NCI-H2029 (cell line): ENCODE measurements at places on chromosomes 12 and 14.
A peak's percentile ranks its signal among the peaks of the same experiment; 100 is the strongest.

- peak; percentile 39 for DNase-seq
These were observed 4.7 kb upstream of the C1R start for GRCh38 chr12:7096979-7097378.

DNA sequence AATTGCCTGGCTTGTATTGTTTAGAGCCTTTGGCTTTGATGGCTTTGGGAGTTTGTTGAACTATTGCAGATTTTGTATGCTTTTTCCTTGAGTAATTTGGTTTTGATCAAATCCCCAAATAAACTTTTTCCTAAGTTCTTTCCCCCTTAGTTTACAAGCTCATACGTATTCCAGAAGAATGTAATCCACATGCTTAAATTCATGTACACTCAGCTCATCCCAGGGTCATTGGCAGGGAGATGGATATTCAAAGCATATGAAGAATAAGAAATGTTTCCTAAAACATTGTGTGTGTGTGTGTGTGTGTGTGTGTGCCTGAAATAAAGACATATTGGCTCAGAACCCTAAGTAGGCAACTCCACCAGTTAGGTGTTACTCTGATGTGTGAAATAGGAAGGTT, 89.4 kb downstream of the TMEM30B start:
- no peak for DNase-seq

GRCh38 chr14:59316151-59316830, 127.8 kb downstream of the DAAM1 start:
- no peak for DNase-seq

- DNase-seq, result no peak
These were observed 57.6 kb downstream of the ACADS start for GRCh38 chr12:120783197-120783596.

DNA sequence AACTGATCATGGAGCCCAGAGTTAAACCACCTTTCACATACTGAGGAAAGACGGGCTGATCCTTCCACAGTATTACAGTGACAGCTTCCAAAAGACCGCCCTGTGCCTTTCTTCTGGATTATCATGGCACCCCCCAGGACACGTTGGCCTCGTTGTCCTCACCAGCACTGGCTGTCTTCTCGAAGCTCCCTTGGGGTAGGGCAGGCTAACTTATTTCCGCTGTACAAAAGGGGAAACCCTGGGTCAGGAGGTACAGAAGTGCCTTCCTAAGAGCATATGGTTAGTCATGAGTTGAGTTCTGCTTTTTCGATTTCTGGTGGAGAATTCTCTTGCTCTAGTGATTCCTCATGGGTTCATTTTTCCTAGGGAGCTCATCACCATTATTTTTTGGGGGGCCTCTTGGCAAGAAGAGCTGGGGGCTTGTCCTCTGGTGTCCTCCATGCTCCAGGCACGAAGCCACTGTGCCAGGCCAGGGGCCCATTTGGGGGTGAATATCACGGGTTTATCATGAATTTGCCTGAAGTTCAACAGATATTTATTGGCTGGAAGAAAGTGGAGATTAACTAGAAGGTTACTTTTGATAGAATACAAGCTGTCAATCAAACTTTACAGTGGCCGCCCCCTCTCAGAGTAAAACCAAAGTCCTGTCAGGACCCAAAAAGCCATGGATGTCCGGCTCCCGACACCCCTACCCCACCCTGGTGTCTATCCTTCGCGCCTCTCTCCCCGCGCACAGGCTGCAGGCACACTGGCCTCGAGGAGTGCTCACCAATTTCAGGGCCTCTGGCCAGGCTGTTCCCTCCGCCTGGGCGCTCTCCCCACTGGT, 8.8 kb upstream of the TRAF3 start:
- no peak for DNase-seq

DNA sequence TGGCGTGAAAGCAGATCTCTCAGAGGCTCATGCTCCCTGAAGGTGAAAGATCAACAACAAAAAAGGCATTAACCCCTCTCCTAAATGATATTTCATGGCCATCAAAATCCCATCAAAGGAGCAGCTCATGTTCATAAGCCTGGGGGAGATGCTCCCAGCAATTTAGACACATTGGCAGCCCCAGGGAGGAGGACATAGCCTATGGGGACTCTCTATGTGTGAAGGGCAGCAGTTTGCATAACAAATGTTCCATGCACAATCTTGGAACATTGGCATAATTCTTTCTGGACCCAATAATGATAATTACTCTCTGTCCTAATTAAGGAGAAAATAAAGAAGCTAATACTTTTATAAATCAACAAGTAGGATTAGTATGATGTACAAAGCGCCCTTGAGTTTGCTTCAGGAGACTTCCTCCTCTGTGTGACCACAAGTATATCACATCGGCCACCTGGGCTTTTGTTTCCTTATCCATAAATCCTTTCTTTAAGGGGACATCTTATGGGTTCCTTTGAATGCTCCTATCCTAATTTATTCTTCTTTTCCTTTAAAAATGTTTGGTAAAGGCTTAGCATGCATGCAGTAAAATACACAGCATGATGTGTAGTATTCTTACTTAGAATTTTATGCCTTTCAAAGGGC, 161.9 kb upstream of the PLEKHG7 start:
- DNase-seq, result no peak

- no peak for DNase-seq
These were observed 6.7 kb upstream of the FAM222A start for GRCh38 chr12:109706747-109707469.

- DNase-seq, result peak; percentile 25
These were observed at the start of gene UNC119B for GRCh38 chr12:120710031-120710804. UNC119B (plus strand) TSS chr12:120710458; CDS start chr12:120710475, 17 bp downstream.
